ENCODE measurements at places on chromosomes 5 and 9.

GRCh38 chr9:131884222-131884621 is 144.3 kb upstream of the RAPGEF1 start:
- no peak for DNase-seq

- DNase-seq, result no peak
Observed at GRCh38 chr9:22008384-22008716, 755 bp downstream of the CDKN2B start.

- no peak for DNase-seq
Observed at GRCh38 chr9:99015448-99015847, 71.7 kb downstream of the COL15A1 start.

- DNase-seq, result no peak
Observed at GRCh38 chr5:123090661-123091297, 1.7 kb downstream of the PRDM6 start.

DNA sequence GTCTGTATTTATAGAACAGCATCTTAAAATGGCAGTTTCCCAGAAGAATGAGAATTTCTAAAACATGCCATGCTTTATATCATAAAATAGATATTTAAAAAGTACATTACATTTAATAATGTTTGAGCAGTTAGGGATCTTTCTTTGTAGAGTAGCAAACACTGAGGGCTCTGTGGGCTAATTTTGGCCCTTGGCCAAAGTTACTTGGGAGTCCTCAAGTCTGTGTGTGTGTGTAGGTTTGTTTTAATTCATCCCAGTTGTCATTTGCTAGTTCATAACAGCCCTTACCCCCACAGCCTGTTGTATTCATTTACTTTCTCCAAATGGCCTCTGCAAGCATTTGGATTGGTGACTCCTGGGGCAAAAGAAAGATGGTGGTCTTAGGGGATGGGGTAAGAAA is 576.4 kb upstream of the SGCD start:
- no peak for DNase-seq

DNA sequence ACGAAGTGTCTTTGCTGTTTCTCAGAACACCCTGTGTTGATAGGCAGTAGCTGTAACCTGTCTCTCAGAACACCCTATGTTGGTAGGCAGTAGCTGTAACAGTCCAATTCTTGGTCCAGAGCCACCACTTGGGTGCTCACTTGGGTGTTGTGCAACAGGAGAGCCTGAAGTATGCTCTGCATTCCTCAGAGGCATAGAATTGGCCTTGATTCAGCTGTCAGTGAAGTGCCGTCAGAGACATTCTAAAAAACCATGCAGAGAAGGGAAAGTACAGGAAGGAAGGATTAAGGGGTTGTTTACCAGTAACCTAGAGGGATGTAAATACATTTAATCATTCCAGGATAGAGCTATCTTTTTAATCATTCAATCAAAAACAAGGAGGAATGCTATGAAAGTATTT is 231.2 kb downstream of the ARRDC3 start:
- DNase-seq, result peak; percentile 89

DNA sequence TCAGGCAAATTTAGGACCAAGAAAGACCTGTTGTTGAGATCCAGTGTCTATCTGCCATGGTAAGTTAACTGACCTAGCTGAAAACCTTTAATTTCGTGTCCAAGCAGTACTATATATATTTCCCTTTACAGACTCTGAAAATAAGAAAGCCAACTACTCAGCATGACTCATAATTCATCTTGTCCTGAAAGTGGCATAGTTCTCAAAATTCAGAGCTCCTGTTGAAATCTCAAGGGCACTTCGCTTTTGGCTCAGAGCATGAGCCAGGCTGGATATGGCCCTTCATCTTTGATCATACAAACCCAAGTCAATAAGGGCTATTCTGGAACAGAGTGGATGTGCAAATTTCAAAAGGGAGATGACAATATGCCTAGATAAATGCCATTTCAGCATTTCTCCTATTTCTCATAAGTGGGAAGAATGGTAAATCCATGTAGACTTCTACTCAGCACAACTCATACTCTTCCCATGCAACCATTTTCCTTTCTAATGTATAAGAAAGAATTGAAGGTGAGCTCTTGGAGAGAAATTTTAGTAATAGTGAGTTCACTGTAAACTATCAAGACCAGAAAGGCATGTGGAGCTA is 567.9 kb upstream of the DAB2 start:
- peak; percentile 5 for DNase-seq

DNA sequence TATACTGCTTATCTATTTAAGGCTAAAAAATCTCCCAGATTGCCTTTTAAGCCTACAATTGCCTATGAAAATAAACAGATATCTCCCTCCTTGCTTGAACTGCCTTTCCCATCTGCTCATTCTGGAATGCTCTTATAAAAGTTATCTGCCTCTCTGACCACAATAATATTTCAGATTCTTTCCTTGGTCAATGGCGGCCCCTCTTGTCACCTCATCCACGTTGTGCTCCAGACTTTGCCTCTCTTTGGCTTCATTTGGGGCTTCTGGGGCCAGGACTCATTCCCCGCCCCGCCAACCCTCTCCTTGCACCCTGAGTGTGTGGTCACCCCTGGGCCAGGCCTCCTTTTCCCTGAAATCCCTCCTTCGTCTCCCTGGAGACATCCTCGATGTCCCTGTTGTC is 110.0 kb upstream of the RPS23 start:
- DNase-seq, result peak; percentile 59

GRCh38 chr5:109028608-109029299 is 281.1 kb downstream of the FER start:
- peak; percentile 28 for DNase-seq

Data from fibroblast of lung (primary cell).